ENCODE measurements at places on chromosomes 12 and 14.

DNA sequence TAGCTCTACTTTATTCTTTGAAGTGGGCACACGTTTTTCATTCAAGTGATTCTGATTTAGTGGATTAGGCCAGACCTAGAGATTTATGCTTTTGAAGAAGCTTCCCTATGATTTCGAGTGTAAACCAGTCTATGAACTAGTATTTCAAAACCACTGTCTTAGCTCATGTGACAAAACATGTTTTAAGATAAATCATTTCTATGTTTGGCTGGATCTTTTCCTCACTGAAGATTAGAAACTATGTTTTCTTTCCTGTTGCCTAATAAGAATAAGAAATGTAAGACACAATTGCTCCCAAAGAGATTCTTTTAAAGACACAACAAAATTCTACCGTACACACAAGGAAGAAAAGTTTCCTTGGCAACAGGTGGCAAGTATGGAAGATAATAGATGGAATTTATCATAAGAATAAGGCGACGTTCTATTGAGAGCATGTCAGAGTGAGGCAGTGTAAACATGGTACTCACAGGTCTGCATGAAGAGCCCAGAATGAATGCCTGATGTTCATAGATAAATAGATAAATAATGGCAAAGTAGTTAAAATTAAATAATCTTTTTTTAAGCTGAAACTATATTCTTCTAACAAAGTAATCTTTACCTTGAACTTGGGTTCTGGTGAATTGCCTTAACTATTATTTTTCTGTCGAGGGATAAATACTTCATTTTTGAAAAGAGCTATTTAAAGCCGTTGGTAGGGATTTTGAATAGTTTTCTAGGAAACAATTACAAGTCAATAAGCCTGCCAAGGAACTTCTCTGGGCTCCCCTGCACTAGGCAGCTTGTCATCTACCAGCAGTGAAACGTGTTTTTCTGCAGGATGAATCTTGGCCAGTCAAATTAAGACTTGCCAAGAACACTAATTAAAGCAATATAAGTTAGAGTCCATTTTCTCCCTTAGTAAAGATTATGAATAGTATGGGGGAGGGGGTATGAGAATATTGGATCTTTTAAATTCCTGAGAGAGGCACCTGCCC, 34.1 kb upstream of the C12orf75 start:
- no peak for DNase-seq

GRCh38 chr14:68719634-68720384, 73.1 kb downstream of the ZFP36L1 start:
- DNase-seq, result peak; percentile 41

DNA sequence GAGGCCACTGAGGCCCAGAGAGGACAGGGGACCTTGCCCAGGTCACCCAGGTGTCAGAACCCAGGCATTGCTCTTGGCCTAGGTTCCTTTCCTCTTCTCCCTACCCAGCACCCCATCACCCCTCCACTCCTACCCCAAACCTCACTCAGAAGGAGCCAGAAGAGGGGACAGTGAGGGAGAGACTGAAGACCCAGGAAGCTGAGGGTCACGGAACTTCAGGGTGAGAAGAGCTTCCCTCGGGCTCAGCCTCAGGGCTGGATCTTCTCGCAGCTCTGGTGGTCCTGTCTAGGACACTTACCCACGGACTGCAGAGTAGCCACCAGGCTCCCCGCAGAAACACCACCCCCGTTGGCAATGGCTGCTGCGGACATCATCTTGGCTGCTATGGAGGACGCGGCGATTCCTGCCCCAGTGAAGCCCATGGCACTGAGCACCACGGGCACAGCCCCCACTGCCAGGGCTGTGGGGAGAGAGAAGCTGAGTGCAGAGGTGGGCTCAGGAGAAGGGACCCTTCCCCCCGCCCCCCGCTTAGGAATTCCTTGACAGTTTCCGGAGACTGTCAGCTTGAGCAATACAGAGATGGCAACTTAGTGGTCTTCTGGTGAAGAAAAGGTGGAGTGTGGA, 1.1 kb downstream of the IFI27L2 start:
- no peak for DNase-seq

GRCh38 chr12:117499759-117500485, 138.5 kb upstream of the NOS1 start:
- no peak for DNase-seq

DNA sequence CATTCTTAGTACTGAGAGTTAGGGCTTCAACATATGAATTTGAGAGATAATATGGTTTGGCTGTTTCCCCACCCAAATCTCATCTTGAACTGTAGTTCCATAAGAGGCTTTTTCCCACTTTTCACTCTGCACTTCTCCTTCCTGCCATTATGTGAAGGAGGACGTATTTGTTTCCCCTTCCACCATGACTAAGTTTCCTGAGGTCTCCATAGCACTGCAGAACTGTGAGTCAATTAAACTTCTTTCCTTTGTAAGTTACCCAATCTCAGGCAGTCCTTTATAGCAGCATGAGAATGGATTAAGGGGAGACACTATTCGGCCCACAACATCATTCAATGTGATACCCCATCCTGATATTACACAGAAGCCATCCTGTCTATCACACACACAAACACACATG, 36.8 kb upstream of the ALG10B start:
- peak; percentile 77 for DNase-seq

- peak; percentile 60 for DNase-seq
Measured at GRCh38 chr12:89663577-89664357, 44.9 kb downstream of the ATP2B1 start.

DNA sequence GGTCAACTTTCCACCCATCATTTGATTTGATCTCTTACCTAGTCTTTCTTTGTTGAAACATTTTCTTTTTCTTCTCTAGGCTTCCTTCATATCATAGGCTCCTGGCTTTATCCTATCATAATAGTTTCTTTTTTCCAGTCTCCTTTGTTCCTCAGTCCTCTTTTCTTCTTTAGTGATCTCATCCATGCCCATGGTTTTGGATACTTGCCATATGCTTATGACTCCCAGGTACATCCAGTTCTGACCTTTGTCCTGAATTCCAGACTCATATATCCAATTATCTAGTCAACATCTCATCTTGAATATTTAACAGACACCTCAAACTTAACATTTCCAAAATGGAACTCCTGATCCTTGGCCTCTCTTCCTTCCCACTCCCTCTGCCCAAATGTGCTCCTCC, 36.1 kb upstream of the KRAS start:
- DNase-seq, result peak; percentile 78

GRCh38 chr14:95463171-95463901, 53.1 kb downstream of the SYNE3 start:
- DNase-seq, result no peak

DNA sequence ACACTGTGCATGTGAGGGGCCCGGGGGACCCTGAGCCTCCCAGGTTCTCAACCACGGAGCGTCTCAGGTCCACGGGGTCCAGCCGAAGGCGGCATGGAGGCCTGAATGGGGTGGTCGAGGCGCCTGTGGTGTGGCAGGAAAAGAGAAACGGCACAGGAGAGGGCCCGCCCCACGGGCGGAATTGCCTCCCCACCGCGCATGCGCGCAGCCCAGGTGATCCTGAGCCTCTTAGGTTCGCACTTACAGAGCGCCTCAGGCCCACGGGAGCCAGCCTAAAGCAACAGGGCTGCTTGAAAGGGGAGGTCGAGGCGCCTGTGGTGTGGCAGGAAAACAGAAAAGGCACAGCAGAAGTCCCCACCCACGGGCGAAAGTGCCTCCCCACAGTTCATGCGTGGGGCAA, 311.0 kb downstream of the ALG10 start:
- DNase-seq, result no peak

DNA sequence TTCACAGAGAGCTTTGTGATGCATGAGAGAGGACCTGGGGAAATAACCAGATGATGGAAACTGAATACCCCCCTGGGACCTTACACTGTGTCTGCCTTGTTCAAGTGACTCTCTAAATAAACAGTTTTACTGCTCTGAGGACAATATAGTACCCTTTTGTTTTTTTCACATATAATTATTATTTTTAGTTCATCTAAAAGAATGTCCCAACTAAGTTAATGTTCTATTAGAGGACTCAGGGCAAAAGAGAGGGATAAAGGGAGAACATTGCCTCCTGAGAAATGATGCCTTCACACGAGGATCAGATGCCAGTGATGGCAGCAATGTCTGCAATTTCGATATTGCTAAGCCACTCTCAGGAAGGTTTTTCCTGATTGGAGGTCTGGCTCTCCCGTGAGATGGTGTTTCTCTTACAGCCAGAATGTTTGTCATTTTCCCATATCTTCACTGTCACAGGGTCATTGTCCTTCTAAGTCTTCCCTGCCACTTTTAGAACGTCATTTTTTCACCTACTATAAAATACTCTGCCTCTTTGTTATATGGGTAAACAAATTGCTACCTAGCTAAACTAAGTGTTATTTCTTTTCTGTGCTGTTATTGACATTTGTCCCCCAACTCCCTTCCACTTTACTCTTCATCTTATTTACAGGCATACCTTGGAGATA, 201.6 kb downstream of the RAD51B start:
- DNase-seq, result no peak

DNA sequence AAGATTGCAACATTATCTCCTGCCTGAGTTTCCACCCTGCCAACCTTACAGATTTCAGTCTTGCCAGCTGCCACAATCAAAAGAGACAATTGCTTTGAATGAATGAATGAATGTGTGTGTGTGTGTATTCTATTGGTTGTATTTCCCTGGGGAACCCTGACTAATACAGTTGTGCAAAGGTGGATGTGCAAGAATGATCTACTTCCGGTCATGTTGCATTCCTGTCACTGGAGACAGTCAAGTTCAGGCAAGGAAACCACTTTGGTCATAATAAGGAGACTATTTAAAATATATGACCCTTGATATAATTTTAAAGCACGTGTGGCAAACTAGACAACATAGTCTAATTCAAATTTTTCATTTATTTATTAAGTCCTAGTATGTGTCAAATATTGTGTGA, 13.1 kb downstream of the RERG start:
- peak; percentile 80 for DNase-seq

GRCh38 chr14:97306133-97306759, 509.1 kb downstream of the VRK1 start:
- no peak for DNase-seq

DNA sequence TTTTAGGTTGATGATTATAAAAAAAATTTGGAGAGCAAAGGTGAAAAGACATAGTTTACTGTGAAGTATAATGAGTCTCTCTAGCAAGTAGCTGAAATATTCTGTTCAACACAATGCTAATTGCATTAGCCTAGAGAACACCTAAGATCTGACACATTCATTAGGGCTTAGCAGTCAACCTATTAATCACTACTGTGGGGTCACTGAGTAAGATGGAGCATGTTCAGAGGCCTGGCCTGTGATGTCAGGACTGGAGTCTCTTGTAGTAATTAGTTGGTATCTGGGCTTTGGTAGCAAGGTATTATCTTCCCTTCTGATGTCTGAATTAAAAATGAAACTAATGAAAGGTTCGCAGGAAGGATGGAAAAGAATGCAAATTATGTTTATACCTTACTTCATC, 112.7 kb downstream of the SLC16A7 start:
- peak; percentile 75 for DNase-seq

GRCh38 chr12:80979816-80980215, 42.1 kb upstream of the LIN7A start:
- DNase-seq, result peak; percentile 19

All from bronchial epithelial cell (primary cell).